ENCODE measurements at places on chromosomes 5 and 9.

DNA sequence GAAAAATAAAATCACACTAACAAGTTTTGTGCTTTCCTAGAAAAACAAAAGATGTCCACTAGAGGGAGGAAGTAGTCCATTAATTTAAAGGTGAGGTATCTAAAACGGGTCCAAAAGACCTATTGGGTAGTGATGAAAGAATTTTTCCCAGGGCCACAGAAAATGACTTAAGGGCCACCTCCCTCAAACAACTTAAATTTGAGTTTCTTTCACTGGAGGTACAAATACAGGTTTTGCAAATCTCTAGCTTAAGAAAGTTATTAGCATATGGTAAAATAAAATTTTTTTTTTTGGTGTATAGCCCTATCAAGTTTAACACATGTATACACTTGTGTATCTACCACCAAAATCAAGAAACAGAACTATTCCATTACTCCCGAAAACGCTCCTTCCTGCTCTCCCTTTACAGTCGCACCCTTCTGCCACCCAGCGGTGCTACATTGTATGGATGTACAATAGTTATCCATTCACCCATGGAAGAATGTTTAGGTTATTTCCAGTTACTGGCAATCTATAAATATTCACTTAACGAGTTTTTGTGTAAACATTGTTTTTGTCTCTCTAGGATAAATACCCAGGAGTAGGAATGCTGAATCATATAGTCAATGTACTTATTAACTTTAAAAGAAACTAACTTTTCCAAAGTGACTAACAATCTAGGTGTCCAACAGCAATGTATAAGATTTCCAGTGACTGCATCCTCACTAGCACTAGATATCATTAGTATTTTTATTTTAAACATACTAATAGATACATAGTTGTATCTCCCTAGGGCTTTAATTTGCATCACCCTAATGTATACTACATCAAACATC lies 21.9 kb downstream of the DEPDC1B start:
- H3K36me3 ChIP-seq, result no peaks in the 10 kb centered on the region
- no peaks in the 10 kb centered on the region for H3K4me1 ChIP-seq
- no peak overlapping the region for H3K27ac ChIP-seq
- no peak for DNase-seq
- no peaks in the 10 kb centered on the region for H3K27me3 ChIP-seq

- no peak for DNase-seq
- no peaks in the 10 kb centered on the region for H3K4me1 ChIP-seq
- no peak overlapping the region for H3K4me3 ChIP-seq
- no peak overlapping the region for H3K27ac ChIP-seq
- H3K27me3 ChIP-seq, result no peaks in the 10 kb centered on the region
These were observed 133.6 kb downstream of the ATG10 start for GRCh38 chr5:82105457-82105856.

- H3K27ac ChIP-seq, result no peak overlapping the region
- no peaks in the 10 kb centered on the region for H3K4me1 ChIP-seq
- DNase-seq, result no peak
- no peaks in the 10 kb centered on the region for H3K36me3 ChIP-seq
- no peaks in the 10 kb centered on the region for H3K27me3 ChIP-seq
- H3K4me3 ChIP-seq, result no peak overlapping the region
These were observed 40.8 kb downstream of the CHSY3 start for GRCh38 chr5:129945028-129945427.

- DNase-seq, result no peak
- H3K4me3 ChIP-seq, result no peak overlapping the region
- peaks cover 9% of the 10 kb centered on the region for H3K4me1 ChIP-seq
- H3K27me3 ChIP-seq, result peaks cover 15% of the 10 kb centered on the region
- no peaks in the 10 kb centered on the region for H3K36me3 ChIP-seq
These were observed 50.3 kb upstream of the PSD2 start for GRCh38 chr5:139745132-139745799.

DNA sequence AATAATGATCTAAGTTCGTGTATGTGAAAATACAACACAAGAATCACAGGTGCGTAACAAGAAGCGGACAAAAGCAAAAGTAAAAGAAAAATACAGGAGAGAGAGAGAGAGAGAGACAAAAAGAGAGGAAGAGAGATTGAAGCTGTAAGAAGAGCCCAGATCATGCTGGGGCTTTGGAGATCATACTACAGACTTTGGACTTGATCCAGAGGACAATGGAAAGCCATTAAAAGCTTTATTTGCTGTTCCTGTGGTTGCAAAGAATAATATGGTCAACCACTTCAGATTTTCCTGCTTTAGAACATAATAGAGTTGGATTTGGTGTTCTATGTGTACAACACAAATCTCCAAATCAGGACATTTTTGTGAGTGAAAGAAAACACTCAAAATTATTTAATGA lies 561.4 kb downstream of the CAAP1 start:
- DNase-seq, result no peak
- no peaks in the 10 kb centered on the region for H3K36me3 ChIP-seq
- H3K4me1 ChIP-seq, result no peaks in the 10 kb centered on the region
- H3K27ac ChIP-seq, result no peak overlapping the region
- H3K27me3 ChIP-seq, result no peaks in the 10 kb centered on the region
- H3K4me3 ChIP-seq, result no peak overlapping the region

DNA sequence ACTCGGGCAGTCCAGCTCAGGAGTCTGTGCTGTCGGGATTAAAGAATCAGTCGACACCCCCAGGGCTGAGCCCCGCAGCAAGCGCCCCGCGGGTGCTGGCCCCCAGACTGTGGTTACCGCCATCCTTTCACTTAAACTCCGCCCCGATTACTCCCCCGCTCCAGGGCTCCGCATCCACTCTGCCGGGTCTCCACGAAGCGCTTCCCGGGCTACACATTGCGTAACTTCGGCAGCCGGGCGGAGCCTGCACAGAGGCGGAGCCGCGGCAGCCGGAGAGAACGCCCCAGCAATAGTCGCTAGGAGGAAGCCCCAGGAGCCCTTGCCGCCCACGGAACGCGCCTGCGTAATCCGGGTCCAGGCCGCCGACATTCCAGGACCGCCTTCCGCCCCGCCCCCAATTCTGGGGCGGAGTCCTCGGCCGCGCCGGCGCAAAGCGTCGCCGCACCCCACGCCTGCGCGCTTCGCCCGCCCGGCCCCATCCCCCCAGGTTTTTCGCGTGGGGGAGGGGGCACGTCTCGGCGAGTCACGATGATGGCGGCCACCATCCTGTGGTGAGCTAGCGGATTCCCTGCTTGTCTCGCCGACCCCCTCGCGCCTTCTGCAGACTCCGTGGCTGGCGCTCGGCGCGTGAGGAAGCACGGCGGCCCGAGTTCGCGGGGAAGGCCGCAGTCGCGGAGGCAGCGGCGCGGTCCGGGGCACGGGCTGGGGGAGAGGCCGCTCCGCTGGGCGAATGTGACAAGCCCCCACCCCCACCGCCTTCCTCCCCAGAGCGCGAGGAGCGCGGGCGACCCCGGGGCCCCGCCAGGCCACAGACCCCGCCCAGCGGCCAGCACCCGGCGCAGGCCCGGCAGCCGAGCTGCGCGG lies at the start of gene RAD23B:
RAD23B (plus strand) TSS at position 521 of the 864 bp plus-strand sequence. CDS start 351 bp downstream, outside the sequence.
- H3K4me3 ChIP-seq, result peak within 1 kb of the TSS; percentile 77
- no peaks in the 10 kb centered on the region for H3K4me1 ChIP-seq
- H3K27me3 ChIP-seq, result no peaks in the 10 kb centered on the region
- no peaks in the 10 kb centered on the region for H3K36me3 ChIP-seq
- DNase-seq, result peak; percentile 97

DNA sequence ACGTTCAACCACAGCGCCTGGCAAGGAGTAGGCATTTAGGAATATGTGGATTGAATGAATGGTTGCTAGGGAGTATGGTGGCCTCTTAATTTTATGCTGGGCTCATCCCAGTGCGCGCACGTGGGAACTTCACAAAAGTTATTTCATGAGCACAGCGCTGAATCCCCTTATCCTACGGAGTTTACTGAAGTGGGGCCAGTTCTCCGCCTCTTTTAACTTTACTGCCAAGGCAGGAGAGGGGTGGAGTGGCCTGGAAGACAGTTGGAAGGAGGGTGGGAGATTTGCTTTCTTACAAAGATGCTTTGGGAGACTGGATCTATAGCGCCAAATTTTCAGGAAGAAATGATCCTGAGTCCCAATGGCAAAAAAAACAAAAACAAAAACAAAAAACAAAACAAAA lies 326.5 kb downstream of the SH3GL2 start:
- peaks cover 48% of the 10 kb centered on the region for H3K27me3 ChIP-seq
- no peak overlapping the region for H3K4me3 ChIP-seq
- H3K4me1 ChIP-seq, result no peaks in the 10 kb centered on the region
- DNase-seq, result no peak

- no peaks in the 10 kb centered on the region for H3K27me3 ChIP-seq
- no peak overlapping the region for H3K27ac ChIP-seq
- H3K4me1 ChIP-seq, result no peaks in the 10 kb centered on the region
- H3K36me3 ChIP-seq, result no peaks in the 10 kb centered on the region
These were observed 220.6 kb upstream of the MAP3K1 start for GRCh38 chr5:56594792-56595191.

DNA sequence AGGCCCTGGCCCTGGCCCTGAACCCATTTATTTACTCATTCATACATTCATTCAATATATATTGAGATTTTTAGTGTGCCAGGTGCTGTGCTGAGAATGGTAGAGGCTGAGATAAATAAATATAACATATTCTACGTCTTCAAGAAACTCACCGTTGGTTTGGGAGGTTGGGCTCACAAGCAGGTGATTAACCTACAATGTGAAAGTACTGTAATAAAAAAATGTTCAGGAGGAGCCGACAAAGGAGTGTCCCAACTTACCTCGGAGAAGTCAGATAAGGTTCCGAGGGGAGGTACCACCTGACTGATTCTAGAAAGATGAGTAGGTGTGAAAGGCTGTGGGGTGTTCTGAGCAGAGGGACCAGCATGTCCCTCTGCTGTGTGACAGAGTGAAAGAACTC lies 479.6 kb upstream of the KLF4 start:
- DNase-seq, result no peak
- no peaks in the 10 kb centered on the region for H3K4me1 ChIP-seq
- no peak overlapping the region for H3K4me3 ChIP-seq
- H3K27ac ChIP-seq, result no peak overlapping the region
- no peaks in the 10 kb centered on the region for H3K27me3 ChIP-seq

GRCh38 chr5:5888284-5888683 lies 465.8 kb downstream of the ICE1 start:
- no peaks in the 10 kb centered on the region for H3K4me1 ChIP-seq
- no peak for DNase-seq
- H3K27me3 ChIP-seq, result no peaks in the 10 kb centered on the region
- no peaks in the 10 kb centered on the region for H3K36me3 ChIP-seq

- H3K36me3 ChIP-seq, result no peaks in the 10 kb centered on the region
- H3K4me3 ChIP-seq, result no peak overlapping the region
- no peak for DNase-seq
- no peak overlapping the region for H3K27ac ChIP-seq
- no peaks in the 10 kb centered on the region for H3K4me1 ChIP-seq
These were observed 15.5 kb upstream of the FCN1 start for GRCh38 chr9:134933076-134933659.

DNA sequence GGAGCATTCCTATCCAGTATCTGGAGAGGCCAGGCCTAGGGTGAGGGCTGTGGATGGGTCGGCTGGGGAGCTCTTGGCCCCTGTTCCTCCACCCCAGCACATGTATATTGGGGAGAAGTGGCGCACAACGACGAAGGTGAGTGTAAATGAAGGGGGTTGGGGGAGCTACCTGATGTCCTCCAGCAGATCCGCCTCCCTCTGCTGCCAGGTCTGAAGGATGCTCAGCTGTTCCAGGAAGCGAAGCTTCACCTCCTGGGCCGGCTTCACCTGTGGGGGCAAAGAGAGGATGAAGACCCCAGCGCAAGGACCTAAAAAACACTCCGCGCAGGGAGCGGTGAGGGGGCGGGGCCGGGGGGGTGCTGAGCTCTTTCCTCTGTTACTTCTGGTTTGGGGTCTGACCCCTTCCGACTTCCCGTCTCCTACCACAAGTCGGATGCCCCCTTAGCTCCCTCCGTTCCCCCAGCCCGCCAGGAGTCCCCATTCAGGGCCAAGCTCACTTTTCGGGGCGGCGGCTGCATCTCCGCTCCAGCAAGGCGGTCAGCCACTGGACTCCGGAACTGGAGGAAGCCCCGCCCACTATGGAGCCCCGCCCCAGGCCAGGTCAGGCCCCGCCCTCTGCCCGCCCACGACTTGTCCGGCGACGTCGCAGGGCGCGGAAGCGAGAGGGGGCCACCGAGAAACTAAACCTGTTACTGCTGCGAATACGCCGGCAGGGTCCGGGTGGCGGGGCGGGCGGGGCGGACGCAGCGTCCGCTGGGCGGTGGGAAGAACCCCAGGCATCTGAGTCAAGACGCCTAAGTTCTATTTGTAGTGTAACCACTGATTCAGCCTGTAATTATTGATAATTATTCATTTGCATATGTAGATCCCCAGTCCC lies at the start of gene FCHSD1:
FCHSD1 (minus strand) TSS at position 568 of the 877 bp plus-strand sequence; CDS start at position 518, 50 bp downstream.
- peak; percentile 93 for DNase-seq
- no peaks in the 10 kb centered on the region for H3K36me3 ChIP-seq

- peaks cover 13% of the 10 kb centered on the region for H3K4me1 ChIP-seq
- H3K27me3 ChIP-seq, result no peaks in the 10 kb centered on the region
- no peak for DNase-seq
These were observed 4.2 kb upstream of the PTGES start for GRCh38 chr9:129757045-129757444.

DNA sequence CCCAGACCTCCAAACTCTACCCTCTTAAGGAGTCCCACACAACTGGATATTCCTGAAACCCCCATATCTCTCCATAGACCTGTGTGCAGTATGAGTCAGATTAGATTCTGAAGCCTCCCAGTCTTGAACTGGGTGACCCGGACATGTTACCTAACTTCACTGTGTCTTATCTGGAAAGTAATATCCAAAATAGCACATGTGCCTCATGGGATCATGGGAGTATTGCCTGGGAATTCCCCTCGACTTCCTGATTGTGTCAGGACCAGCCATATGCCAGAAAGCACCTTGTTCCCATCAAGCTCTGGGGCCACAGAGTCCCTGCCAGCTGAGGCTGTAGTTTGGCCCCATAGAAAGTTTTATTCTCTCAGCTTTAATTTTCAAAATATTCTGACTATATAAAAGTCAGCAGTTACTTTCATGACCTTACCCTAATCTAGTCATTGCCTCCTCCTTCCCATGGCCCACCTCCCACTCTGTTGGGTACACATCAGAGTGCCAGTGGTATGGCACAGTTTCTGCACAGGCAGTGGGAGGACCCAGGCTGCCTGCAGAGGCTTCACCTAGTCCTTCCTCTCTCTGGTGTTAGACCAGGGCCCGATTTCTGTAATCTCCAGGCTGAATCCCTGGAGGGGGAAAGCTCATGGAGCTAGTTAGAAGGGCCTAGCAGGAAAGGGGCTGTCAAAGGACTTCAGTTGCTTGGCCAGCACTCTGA lies 19.5 kb upstream of the B4GALT1 start:
- H3K4me3 ChIP-seq, result no peak overlapping the region
- no peaks in the 10 kb centered on the region for H3K36me3 ChIP-seq
- no peaks in the 10 kb centered on the region for H3K4me1 ChIP-seq
- no peaks in the 10 kb centered on the region for H3K27me3 ChIP-seq
- no peak for DNase-seq

- H3K27me3 ChIP-seq, result no peaks in the 10 kb centered on the region
- no peaks in the 10 kb centered on the region for H3K36me3 ChIP-seq
- H3K27ac ChIP-seq, result no peak overlapping the region
- H3K4me3 ChIP-seq, result no peak overlapping the region
- DNase-seq, result no peak
These were observed 28.1 kb downstream of the TTC23L start for GRCh38 chr5:34866989-34867471.

GRCh38 chr5:204966-205670 lies 12.8 kb downstream of the CCDC127 start:
- no peak overlapping the region for H3K4me3 ChIP-seq
- no peaks in the 10 kb centered on the region for H3K27me3 ChIP-seq

GRCh38 chr5:109956884-109957283 lies 267.2 kb downstream of the MAN2A1 start:
- no peaks in the 10 kb centered on the region for H3K36me3 ChIP-seq
- H3K4me1 ChIP-seq, result no peaks in the 10 kb centered on the region
- DNase-seq, result no peak
- H3K4me3 ChIP-seq, result no peak overlapping the region

All from breast epithelium (tissue), 4 donors.